Stimulated activated CD8-positive, alpha-beta memory T cell treated with anti-CD3 and anti-CD28 coated beads, Interleukin-4, amount 100 ng/mL, for 4 hours (primary cell): ENCODE measurements at places on chromosomes 13 and 19.

DNA sequence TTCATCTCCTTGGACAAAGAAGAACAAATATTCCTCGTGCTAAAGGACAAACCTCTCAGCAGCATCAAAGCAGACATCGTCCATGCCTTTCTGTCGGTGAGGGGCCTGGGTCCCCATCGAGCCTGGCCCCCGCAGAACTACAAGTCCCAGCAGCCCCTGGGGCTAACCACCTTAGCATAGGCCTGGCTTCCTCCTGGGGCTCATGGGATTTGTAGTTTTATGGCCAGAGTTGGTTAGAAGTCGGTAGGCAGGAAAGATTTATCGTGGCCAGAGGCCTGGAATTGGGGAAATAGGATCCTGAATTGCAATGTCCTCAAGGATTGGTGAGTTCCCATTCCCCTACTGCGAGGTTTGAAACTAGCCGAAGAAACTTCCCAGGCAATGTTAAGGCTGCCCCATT, 19.6 kb downstream of the TMEM150B start:
- peak; percentile 12 for DNase-seq

GRCh38 chr13:88764103-88764502, 1092.9 kb downstream of the SLITRK5 start:
- DNase-seq = no peak

GRCh38 chr13:28573595-28574373, 78.9 kb upstream of the FLT1 start:
- DNase-seq = no peak

- no peak for DNase-seq
Observed at GRCh38 chr13:109483284-109483683, 303.1 kb downstream of the IRS2 start.

- DNase-seq = no peak
Observed at GRCh38 chr13:113642563-113642962, 15.4 kb downstream of the ATP4B start.

DNA sequence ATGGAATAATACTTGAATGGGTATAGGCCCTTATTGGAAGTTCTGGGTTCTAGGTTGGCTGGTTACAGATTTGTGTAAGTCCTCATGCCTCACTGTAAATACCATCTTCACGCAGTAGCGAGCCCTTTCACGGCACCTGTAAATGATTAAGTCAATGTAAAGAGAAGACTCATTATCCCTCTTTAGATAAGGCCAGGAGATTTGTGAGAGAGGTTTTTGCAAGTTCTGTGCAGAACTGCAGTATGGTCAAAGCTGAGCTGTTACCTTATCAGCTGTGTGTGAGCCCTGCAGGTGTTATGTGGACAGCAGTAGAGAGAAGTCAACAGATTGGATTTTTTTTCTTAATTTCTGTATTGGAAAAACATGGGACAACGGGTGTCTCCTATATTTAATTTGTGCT, 141.6 kb downstream of the SHISA2 start:
- DNase-seq = no peak

GRCh38 chr19:2491130-2491801, 15.3 kb downstream of the GADD45B start:
- no peak for DNase-seq

GRCh38 chr19:8643860-8644653, 13.6 kb downstream of the NFILZ start:
- no peak for DNase-seq

DNA sequence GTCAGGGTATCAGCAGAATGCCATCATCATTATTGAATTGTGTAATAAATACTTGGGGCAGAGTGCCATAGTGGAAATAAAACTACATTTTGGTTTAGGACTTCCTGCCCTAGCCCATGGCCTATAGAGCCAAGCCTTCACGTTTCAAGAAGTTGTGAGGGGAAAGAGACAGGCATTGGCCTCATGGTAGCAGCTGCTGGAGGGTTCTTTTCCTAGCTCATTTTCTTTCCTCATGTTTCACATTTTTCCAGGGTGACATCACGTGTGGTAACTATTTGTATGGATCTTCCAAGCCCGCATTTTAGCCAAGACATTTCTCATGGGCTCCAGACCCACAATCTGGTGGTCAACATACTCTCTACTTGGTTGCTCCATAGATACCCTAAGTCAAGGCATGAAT, 80.4 kb downstream of the LRCH1 start:
- DNase-seq = no peak

GRCh38 chr19:2034729-2035589, 16.1 kb downstream of the MKNK2 start:
- no peak for DNase-seq

GRCh38 chr19:30535011-30535410, 162.8 kb downstream of the ZNF536 start:
- no peak for DNase-seq

DNA sequence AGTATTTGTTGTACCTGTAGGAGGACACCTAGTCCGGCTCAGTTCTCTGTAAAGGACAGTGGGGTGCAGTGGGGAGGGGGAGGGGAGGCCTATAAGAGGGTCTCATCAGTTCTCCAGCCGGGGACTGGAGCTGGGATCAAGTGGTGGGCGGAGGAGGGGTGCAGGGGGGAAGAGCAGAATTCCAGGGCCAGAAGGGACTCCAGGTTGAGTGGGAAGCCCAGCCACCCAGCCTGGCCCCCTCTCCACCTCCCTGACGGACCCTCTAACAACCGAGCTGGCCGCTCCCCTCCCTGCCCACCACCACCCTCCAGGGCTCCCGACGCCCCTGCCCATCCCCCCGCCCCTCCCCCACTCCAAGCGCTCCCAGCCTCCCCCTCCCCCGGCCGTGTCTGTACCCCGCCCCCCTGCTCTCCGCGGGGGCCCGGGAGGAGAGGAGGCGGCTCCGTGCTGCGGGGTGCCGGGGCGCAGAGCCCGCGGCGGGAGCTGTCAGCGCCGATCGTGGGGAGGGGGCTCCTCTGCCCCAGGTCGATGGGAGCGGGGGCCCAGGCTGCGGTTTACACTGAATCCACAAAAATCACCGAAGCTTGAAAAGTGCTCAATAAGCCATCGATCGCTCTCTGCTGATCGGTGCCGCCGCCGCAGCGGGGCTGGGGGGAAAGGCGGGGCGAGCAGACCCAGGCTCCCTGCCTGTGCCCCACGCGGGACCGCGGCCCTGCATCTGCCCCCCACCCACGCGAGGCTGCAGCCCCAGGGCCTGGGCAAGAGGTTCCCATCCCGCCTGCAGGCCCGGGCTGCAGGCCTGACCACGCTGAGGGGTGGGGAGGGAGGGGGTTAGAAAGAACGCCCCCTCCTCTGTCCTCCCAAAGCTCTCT, 34.6 kb upstream of the ONECUT3 start:
- no peak for DNase-seq

DNA sequence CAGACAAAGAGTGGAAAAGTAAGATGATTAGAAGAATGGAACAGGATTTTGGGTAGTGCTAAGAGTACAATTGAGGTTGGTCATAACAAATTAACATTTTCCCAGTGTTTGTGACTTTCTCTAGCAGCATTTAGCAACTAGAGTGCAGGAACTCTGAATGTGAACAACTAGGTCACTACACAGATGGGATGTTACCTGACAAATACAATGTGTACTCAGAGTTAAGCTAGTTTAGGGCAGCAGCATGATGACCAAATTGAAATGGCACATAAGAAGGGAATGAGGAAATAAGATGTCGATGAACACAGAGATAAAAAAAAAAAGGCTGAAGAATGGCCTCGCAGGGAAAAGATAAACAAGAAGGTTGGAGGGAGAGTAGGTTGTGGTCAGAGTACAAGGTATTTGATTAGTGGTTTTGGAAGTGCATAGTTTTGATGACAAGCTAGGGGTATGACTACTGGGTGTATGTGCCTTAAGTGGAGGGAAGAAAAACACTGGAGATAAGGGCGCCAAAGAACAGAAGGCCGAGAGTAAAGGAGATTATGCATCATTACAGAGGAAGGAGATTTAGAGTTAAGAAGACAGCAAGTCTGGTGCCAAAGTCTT, 381.1 kb downstream of the FGF14 start:
- no peak for DNase-seq

DNA sequence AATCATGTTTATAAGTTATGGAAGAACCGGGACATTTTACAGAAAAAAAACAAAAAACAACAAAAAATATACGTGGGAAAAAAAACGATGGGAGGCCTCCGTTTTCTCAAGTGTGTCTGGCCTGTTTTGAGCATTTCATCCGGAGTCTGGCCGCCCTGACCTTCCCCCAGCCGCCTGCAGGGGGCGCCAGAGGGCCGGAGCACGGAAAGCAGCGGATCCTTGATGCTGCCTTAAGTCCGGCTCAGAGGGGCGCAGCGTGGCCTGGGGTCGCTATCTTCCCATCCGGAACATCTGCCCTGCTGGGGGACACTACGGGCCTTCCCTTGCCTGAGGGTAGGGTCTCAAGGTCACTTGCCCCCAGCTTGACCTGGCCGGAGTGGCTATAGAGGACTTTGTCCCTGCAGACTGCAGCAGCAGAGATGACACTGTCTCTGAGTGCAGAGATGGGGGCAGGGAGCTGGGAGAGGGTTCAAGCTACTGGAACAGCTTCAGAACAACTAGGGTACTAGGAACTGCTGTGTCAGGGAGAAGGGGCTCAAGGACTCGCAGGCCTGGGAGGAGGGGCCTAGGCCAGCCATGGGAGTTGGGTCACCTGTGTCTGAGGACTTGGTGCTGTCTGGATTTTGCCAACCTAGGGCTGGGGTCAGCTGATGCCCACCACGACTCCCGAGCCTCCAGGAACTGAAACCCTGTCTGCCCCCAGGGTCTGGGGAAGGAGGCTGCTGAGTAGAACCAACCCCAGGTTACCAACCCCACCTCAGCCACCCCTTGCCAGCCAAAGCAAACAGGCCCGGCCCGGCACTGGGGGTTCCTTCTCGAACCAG, 1.8 kb upstream of the APOE start:
- peak; percentile 27 for DNase-seq

- peak; percentile 3 for DNase-seq
Observed at GRCh38 chr13:48126944-48127830, 32.3 kb upstream of the MED4 start.

DNA sequence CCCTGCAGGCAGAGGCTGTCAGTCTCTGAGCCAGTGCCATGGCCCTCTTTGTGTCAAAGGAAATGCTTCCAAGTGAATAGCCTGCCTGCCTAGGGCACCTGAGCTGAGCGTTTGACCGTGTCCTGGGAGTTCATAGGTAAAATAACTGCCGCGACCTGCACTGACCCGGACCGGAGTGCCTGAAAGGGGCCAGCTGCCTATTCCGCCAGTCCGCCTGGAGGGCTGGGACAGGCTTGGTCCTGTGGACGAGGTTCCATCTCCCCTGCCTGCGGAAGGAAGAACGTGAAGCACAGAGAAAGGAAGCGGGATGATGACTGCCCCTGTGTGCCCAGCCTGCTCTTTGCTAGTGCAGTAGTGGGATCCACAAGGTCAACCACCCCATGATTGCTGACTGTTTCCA, 17.5 kb upstream of the ZNF492 start:
- DNase-seq = no peak

- no peak for DNase-seq
Observed at GRCh38 chr19:31678421-31678820, 329.2 kb upstream of the TSHZ3 start.

GRCh38 chr13:98411013-98411412, 165.9 kb downstream of the STK24 start:
- DNase-seq = no peak

- no peak for DNase-seq
Observed at GRCh38 chr13:106101201-106101600, 434.3 kb downstream of the EFNB2 start.

GRCh38 chr19:4909156-4909896, at the start of gene UHRF1:
Gene UHRF1, plus strand, starts transcription at chr19:4909501. Its CDS starts 1,385 bp downstream, at chr19:4910886.
- DNase-seq = no peak

GRCh38 chr19:13848798-13849676, 27.9 kb upstream of the NANOS3 start:
- DNase-seq = no peak

DNA sequence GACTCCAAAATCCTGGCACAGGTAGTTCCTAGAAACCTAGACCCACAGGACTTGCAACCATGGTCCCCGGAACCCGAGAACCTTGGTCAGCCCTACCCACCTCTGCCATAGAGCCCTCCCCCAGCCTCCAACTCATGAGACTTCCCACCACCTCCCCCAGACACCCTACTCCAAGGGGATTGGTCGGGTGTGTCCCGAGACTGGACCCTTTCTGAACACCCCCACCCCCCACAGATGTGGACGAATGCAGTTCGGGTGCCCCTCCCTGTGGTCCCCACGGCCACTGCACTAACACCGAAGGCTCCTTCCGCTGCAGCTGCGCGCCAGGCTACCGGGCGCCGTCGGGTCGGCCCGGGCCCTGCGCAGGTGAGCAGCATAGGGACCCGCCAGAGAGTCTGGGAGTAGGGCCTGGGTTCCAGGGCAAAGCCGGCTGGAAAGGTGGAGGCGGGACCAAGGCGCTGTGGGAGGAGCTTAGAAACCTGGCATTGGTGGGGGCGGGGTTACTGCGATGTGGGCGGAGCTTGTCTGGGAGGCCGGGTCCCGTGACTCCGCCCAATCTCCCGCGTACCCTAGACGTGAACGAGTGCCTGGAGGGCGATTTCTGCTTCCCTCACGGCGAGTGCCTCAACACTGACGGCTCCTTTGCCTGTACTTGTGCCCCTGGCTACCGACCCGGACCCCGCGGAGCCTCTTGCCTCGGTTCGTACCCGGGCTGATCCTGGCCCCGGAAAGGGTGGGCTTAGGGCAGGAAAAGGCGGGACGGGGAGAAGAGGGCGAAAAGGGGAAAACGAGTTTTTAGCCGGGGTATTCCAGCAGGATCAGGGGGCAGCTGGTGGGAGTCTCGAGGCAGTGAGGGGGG, 11.9 kb downstream of the LTBP4 start:
- peak; percentile 66 for DNase-seq

GRCh38 chr19:3599776-3600187, 6.9 kb downstream of the TBXA2R start:
- no peak for DNase-seq

DNA sequence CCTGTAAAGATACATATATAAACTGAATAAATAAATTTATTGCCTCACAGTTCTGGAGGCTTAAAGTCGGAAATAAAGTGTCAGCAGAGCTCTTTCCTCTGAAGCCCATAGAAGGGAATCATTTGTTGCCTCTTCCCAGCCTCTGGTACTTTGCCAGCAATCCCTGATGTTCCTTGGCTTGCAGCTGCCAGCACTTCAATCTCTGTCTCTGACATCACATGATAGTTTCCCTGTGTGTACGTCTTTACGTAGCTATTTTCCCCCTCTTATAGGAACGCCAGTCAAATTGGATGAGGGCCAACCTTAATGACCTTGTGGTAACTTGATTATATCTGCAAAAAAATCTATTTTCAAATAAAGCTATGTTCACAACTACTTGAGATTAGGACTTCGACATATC, 250.9 kb downstream of the LIG4 start:
- DNase-seq = no peak

GRCh38 chr19:48371367-48371766, 7.2 kb downstream of the SYNGR4 start:
- DNase-seq = no peak

DNA sequence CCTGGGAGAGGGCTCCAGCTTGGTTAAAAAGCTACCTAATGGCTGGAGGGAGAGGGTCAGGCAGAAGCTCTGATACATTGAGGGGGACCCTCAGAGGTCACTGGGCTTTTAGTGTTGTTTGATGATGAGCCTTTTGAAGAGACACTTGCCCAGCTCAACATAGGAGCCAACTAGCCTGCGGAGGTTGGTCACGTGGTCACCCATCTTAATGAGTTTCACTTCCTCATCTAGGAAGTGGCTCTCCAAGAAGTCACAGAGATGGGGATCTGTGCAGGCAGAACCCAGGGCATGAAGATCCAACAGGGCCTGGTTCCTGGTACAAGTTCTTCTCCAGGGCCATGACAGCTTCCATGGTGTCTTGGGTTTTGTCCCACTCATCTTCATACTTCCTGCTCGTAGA, 33.4 kb downstream of the IPO5 start:
- DNase-seq = no peak
